ENCODE measurements at places on chromosomes 3 and 15.

DNA sequence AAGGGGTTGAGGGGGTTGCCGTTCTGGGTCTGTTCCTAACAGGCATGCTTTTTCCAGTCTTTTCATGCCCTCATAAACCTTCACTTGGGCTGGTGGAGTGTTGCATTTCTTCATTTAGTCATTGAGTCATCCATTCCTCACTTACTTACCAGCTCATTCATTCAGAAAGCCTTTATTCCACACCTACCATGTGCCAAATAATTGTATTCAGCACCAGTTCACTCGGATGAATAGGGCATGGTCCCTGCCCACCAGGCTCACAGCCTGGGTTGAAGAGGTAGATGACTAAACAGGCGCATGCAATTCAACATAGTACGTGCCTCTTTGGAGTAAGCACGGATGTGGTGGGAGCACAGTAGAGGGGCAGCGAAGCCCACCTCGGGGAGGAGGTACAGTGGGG, 35.1 kb upstream of the THSD4 start:
- no peak for DNase-seq

GRCh38 chr15:92226020-92226612, 167.6 kb upstream of the ST8SIA2 start:
- DNase-seq = no peak

DNA sequence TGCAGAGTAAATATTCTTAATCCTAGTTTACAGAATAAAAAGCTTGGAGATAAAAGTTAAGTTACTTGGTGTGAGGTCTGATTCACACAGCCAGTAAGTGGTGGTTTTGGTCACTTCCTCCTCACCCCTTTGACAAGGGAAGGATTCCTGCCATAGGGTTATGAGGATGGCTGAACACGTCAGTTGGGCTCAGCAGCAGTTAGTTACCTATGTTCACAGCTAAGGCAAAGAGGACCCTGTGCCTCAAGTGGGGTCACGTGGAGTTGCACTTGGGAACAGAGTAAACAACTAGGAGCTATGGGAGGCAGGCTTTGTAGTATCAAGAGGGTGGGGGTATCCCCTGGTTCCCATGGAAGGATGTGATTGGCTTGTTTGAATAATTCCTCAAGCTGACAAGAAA, 232.2 kb downstream of the UBE2E2 start:
- no peak for DNase-seq

DNA sequence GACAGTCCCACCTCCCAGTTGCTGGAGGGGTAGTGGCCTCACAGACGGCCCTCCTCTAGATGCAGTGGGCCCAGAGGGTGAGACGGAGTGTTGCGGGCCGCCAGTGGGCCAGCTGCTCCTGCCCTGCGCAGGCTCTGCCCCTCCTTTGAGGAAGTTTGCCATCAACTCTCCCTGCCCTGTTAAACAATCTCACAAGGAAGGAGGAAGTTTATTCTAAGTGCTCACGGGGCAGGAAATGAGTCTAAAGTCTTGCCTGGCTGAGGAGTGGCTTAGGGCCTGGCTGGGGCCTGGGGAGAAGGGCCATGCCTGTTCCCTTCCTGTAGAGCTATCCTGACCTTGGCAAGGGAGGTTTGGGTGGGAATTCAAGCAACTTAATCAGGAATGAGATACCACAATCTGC, at the start of gene FAM3D:
Gene FAM3D (minus strand): TSS at position 92 of the 400 bp plus-strand sequence. CDS start 11,211 bp downstream, outside the sequence.
- DNase-seq = no peak

DNA sequence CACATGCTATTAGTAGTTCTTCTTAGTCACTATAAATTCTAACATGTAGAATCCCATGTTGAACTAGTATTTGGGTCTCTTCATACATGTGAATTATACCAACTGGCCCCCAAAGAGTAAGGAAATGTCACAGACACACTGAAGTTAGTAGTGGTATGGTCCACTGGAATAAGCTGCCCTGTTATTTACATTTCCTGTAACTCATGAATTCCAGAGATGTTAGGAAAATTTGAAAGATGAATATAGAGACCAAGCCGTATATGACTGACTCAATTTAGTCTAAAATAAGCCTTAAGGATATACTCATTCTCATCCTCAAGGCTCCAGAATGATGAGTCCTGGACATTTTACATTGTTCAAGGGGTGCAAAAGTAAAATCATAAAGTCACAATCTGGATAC, 81.2 kb downstream of the FBXL22 start:
- no peak for DNase-seq

DNA sequence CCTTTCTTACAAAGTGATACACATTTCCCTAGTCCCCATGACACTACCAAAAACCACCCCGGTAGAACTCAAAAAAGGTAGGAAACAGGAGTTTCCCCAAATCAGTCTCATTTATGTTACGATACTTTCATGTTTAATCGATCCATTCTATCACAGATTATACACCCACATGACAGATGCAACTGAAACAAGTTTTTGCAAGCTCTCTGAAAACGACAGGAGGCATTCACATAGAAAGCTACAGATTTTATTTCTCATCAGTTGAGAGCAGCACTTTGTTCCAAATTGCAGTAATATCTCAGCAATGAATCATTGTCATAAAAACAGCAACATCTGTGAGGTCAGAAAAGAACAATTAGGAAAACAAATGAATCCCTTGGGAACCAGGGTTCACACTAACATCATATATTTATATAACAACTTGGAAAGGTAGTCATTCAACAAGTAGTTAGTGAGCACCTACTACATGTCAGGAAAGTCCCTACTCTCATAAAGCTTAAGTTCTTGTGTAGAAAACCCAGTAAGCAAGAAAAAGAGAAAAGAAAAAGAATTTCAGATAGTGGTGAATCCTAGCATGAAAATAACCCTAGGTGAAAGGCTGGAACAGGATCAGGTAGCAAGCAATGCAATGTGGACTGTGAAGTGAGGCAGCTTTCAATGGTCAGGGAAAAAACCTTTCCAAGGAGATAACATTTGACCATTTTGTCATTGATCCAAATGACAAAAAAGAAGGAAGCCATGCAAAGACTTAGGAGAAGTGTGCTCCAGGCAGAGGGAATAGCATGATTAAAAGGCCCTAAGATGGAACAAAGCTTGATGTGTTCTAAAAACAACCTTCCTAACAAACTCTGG, 8.3 kb downstream of the PLD1 start:
- no peak for DNase-seq

DNA sequence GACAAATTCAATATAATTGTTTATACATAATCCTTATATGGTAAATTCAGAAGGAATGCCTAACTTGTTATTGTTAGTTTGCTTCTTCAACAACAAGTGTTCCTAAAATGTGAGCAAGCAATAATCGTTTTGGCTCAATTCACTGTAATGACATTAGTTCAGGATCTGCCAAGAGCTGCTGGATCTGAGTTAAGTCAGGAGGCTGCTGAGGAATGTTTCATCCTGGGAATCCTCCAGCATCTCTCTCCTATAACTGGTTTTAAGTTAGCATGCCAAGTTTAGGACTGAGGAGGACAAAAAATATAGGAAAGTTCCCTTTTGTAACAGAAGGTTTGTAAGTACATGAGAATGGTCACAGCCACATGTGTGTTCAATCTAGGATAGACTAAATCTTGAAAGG, 4.9 kb upstream of the GTF2A2 start:
- no peak for DNase-seq

GRCh38 chr3:61814674-61815073, 253.3 kb downstream of the PTPRG start:
- no peak for DNase-seq

- no peak for DNase-seq
Observed at GRCh38 chr3:45178183-45179023, 32.2 kb upstream of the CDCP1 start.

DNA sequence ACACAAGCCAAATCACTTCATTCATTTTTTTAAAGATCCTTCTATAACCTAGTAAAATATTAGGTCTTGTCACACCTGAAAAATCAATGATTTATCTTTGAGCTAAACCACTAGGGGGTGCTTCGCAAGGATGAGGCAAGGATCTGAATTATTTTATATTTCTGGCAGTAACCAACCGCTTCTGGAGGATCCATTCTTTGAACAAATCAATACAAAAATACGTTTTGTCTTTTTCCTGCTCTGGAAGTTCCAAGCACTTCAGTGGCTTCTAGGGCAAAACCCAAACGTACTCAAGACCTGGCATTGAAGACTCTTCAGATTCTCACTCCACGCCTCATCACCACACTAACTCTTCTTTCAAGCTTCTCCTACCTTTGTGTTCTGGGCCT, 486 bp downstream of the LSG1 start:
- peak; percentile 7 for DNase-seq

DNA sequence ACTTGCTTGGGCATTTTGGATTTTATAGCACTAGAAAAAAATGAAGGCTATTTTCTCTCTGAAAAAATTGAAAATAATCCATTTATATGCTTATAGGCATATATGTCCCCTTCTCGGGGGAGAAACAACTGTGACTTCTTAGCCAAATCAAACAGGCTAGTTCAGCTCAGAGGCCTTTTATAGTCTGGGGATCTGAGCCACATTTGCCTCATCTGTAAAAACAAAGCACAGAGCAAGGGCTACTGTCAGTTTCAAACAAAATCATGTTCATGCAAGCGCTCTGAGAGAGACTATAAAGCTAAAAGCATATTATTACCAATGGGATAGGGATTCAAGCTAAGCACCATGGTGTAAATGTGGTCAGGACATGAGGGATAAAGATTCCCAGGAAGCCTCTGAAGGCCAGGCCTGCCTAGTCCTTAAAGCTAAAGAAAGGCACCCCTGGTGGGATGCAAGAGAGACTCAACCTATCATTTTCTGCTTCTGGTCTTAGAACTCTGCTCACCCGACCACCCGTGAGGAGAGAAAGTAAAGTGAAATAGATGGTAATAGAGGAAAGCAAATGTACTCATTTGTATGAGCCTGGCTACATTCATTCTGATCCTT, 51.0 kb upstream of the IL12A start:
- DNase-seq = no peak

DNA sequence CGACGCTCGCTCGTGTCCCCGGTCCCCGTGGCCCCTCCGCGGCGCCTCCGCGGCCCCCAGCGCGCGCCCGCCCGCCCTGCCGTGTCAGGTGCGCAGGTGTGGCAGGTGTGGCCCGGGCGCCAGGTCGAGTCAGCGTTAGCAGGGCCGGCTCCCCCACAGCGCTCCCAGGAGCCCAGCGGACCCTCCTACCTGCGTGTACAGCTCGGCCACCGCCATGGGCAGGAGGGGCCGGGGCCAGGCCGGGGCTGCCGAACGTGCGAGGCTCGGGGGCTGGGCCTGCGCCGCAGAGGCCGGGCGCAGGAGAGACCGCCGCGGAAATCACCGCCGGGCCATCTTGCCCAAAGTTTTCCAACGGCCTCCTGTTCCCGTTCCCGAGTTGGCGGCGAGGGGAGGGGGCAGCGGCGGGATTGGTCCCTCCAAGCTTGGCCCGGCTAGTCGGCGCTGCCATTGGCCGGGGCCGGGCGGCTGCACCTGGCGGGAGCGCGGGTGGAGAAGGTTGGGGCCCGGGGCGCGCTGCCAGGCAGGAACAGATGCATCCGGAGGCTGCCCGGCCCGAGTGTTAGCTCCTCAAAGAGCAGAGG, at the start of gene MYO5C:
Gene MYO5C (minus strand): TSS at position 384 of the 581 bp plus-strand sequence. CDS start 168 bp downstream, at position 216.
- DNase-seq = no peak

- DNase-seq = no peak
Observed at GRCh38 chr15:75371486-75371885, 3.1 kb upstream of the MAN2C1 start.

- DNase-seq = no peak
Observed at GRCh38 chr3:60972599-60972998, 278.7 kb downstream of the FHIT start.

- DNase-seq = no peak
Observed at GRCh38 chr3:127413871-127414270, 126.0 kb upstream of the PRR20G start.

DNA sequence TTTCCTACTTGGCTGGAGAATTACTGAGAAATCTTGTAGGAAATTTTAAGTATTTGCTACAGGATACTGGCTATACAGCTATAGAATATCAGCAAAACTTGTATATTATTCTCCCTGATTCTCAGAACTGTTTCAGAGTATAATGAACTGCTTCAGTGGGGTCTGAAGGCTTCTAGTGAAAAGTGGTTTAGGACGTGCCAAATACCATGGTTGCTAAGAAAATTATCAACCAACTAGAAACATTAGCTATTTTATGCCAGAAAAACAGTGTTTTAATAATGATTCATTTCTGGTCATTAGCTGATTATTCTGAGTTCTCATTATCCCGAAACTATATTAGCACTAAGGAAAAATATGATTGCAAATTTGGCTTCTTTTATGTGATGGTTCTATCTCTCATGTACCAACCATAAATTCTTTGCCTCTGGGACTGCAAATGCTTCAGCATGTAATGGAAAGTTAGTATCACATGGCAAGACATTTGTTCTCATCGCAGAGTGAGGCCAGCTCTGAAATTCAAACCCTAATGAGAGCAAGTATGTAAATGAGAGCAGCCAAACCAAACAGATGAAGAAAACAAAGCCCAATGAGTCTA, 11.0 kb upstream of the TSC22D2 start:
- DNase-seq = no peak

- DNase-seq = peak; percentile 18
Observed at GRCh38 chr15:65638681-65639089, 16.9 kb downstream of the SLC24A1 start.

Data from T follicular helper cell (primary cell).